ENCODE measurements at places on chromosomes 6 and 20.

DNA sequence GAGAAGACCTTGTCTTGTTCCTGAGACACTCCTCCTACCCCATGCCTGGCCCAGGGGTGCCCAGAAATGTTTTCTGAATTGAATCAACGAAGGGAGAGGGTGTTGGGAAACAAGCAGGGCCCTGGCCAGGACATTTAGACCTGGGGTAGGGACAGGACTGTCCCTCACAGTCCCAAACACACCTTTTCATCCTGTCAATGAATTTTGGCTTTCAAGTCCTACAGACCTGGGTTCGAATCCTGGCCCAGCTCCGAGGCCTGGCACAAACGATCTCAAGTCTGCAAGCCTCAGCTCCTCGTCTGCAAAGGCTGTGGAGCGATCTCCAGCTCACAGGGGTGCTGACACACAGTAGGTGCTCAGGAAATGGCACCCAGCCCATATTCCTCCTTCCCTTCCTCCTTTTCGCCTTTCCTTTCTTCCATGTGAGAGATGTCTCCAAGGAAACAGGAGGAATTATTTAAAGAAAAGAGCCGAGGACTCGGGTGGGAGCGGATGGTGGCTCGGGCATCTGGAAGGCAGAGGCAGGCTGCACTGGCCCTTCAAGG is 7.3 kb upstream of the DLGAP4 start:
- no peak for DNase-seq

GRCh38 chr6:41451039-41451438 is 95.1 kb upstream of the FOXP4 start:
- no peak for DNase-seq

GRCh38 chr6:18110162-18110561 is 12.3 kb downstream of the NHLRC1 start:
- no peak for DNase-seq

GRCh38 chr6:36301781-36302180 is 31.9 kb downstream of the PNPLA1 start:
- no peak for DNase-seq

DNA sequence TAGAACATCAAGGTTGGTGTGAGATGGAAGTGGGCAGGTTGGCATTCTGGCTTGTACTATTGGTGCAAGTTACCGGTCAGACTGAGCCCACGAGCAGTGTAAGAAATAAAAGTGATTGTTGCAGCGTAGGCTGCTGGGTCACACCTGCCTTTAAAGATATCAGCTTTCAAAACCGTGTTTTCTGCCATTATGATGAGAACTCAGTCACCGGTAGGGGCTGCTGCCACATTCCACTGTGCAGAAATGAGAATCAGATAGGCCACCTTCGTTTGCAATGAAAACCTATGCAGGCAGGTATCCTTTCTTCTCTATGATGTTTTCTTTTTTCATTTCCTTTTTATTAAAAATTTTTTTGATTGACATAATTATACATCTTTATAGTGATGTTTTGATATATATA is 168.5 kb downstream of the MYLK4 start:
- DNase-seq = no peak

GRCh38 chr6:41191569-41191968 is 9.4 kb downstream of the TREML2 start:
- DNase-seq = no peak

Measured in right forelimb (tissue), 1 donor.